ENCODE measurements at places on chromosomes 11 and 22. TPM values are rescaled to one million over a fixed set of nuclear protein-coding genes. Genes with fewer than 3 reads are reported as not detected.

- DNase-seq = no peak
These were observed 186.8 kb downstream of the FAT3 start for GRCh38 chr11:92411431-92411830.

DNA sequence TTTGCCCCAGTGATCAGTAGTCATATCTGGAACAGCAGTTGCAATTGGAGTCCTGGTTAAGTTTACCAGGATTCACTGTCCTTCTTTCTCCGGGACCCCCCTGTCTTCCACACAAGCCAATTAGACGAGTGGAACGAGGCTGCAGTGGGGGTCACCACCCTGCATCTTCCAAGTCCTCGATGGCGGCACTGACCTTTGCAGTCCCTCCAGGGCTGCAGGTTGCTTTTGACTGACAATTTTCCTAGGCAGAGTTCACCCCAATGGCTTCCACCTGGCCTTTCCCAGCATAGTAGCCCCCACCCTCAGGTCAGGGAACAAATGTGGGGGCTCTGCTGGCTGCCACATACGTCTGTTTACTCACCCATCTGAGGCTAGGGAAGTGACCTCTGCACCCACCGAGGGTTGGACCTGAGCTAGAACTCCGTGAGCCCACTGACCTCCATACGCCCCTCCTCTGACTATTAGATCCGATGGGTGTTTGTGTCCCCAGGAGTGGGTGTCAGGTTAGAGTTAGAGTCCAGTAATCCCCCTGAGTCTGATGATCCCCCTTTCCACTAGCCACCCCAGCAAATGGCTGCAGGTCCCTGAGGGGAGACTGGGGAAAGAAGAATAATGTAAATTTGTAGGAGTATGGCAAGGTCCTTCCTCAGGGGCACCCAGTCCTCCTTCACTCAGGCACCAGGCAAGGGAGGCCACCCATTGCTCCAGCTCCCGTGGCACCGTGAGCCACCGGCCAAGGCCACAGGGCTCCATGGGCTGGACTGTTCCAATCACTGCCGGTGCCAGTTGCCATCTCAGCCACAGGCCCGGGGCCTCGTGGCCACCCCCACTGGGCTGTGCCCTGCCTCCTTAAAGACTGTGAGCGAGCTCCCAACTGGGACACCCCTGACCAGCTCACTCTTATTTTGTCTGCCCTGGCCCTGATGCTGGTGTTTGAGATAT, 5.5 kb downstream of the C11orf21 start:
- DNase-seq = peak; percentile 1

GRCh38 chr11:45332276-45332934, 46.3 kb upstream of the SYT13 start:
- DNase-seq = peak; percentile 26

DNA sequence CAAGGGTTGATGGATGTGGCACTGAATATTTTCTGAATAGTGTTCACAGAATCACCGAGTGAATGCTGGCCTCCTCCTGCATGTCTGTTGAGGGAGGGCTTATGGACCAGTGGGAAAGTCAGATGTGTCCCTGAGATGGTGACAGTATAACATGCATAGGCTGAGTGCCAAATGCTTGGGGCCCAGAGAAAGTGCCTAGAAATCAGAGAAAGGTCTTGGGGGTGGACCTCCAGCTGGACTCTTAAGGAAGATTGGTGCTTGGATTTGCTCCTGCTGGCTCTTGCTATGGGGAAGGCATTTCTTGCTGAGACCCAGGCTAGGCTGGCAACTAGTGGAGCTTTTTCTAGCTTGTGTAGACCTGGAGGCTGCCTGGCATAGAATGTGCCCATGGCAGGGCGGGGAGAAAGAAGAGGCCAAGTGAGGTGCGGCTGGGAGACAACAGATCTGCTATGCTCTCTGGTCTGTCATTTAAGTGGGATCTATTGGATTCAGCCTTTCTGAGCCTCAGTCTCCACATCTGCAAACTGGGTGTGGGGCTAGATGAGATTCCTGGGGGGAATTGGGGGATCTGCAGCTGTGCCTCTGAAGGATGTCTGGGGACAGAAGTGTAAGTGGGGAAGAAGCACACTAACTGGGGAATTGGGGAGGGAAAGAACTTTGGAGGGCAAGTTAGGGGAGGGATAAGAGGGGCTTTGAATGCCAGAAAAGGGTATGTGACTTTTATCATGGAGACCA, 27.4 kb downstream of the ZNRF3 start:
- DNase-seq = no peak

GRCh38 chr11:32890843-32891656, 1.6 kb upstream of the QSER1 start:
- DNase-seq = no peak

- no peak for DNase-seq
These were observed 49.3 kb downstream of the ME3 start for GRCh38 chr11:86623041-86623621.

DNA sequence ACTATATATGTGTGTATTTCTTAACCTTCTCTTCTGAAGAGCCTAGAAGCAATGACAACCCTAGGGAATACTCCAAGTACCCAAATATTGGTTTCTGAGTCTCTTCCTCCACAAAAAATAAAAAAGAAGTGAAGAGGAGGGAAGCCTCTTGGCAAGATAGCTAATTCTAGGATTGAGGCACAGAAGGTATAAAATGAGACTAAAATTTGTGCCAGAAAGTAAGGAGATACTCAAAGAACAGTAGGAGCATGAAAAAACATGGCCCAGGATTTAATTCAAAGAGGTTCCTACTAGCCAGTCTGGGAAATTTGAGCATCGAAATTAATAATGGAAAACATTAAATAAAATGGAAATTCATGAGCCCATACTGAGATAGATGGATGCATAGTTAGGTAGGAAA, 112.1 kb downstream of the PAX6 start:
- no peak for DNase-seq

- DNase-seq = no peak
These were observed 33.0 kb downstream of the LRRC10B start for GRCh38 chr11:61541598-61541997.

- no peak for DNase-seq
These were observed 26.8 kb downstream of the TPBGL start for GRCh38 chr11:75267171-75267970.

DNA sequence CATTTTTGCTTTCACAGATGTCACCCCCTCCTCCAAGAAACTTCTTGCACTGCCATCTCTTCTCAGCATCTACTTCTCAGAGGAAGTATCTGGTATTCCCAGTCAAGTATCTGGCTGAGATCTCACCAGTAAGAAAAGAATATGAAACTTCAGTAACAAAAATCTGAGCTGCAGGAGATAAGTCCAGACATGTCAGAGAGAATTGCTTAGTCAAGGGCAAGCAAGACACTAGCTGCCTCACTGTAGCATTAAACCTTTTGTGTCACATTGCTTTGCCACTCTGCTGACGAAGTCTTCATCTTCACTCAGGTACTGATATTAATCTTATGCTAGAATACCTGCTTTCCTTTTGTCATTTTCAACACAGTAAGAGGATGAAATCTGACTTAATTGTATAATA, 70.6 kb upstream of the ZC3H12C start:
- DNase-seq = no peak

- no peak for DNase-seq
These were observed 69.8 kb downstream of the ARFGAP2 start for GRCh38 chr11:47106798-47107411.

GRCh38 chr11:119371778-119372182, 9.7 kb downstream of the USP2 start:
- DNase-seq = no peak

DNA sequence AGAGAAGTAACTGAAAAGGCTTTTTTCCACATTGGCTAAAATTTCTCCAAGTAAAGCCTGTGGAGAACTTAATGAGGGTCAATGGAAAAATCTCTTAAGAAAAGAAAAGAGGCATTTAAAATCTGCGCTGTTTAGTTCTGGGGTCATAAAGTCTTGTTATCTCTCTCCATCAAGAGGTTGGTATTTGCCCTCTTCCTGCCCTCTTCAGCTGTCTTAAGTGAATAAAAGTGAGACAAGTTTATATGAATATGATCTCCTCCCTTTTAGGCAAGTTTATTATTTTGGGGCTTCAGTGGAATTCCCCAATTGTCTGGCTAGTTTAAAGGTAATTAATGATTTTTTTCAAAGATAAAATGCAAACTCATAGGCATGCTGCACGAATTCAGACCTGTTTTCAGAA, 89.6 kb downstream of the ARL14EP start:
- no peak for DNase-seq

DNA sequence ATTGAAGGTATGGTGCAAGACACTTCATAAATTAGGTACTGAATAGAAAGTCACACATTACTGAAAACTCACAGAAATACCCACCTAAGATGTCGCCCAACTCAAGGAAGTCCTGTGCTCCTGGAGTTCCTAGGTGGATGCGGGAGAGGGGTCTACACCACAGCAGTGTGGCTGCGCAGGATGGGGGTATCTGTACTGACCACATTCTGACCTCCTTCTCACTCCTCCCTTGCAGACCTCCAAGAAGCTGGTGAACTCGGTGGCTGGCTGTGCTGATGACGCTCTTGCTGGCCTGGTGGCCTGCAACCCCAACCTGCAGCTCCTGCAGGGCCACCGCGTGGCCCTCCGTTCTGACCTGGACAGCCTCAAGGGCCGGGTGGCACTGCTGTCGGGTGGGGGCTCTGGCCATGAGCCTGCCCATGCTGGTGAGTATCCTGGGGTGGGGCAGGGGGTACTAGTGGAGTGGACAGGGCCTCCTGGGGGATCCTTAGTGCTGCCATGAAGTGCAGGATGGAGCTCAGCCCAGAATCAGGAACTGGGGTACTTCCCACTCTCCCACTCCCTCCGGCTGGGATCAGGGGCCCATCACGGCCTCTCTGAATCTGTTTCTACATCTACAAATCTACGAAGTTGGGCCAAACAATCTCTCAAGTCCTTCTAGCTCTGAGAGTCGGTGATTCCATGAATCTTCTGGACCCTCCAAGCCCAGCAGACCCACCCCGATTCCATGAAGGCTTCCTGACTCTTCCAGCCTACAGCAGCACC, 4.9 kb downstream of the TKFC start:
- DNase-seq = no peak

DNA sequence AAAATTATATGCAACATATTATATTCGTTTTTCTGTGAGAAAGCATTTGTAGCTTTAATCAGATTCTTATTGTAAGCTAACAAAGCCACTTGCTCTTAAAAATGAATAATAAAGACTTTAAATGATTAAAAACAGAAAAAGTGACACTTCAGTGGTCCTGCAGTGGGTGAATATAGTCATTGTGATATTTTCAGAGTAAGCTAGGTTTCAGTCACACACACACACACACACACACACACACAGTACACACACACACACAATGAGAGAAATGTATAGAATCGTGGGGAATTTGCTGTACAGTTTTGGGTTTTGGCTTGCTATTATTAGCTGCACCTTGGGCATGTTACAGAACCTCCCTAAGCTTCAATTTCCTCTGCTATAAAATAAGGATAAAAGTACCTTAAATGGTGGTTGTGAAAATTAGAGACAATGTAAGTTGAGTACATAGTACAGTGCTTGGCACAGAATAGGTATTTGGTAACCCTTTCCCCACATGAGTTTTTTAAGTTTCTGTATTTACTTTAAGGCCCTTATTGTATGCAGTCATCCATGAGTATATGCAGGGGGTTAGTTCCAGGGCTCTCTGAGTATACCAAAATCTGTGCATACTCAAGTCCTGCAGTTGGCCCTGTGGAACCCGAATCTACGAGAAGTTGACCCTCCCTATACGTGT, 39.8 kb downstream of the CSTPP1 start:
- no peak for DNase-seq

GRCh38 chr11:116647305-116648080, 125.3 kb downstream of the BUD13 start:
- DNase-seq = no peak

The FJX1 gene
- not detected for total RNA-seq

The ALG9 gene
- total RNA-seq = 40.5 TPM

The EIF3M gene
- total RNA-seq = 343 TPM

The ZNF214 gene
- not detected for total RNA-seq

The SLC5A12 gene
- total RNA-seq = not detected

Measured in activated naive CD4-positive, alpha-beta T cell treated with anti-CD3 and anti-CD28 coated beads, Interleukin-2, amount 50 U/mL, for 72 hours (primary cell).